Skeletal muscle cell (primary cell): ENCODE measurements at places on chromosomes 13 and 19.

- no peak for DNase-seq
Measured at GRCh38 chr13:23518231-23518630, 52.0 kb upstream of the TNFRSF19 start.

DNA sequence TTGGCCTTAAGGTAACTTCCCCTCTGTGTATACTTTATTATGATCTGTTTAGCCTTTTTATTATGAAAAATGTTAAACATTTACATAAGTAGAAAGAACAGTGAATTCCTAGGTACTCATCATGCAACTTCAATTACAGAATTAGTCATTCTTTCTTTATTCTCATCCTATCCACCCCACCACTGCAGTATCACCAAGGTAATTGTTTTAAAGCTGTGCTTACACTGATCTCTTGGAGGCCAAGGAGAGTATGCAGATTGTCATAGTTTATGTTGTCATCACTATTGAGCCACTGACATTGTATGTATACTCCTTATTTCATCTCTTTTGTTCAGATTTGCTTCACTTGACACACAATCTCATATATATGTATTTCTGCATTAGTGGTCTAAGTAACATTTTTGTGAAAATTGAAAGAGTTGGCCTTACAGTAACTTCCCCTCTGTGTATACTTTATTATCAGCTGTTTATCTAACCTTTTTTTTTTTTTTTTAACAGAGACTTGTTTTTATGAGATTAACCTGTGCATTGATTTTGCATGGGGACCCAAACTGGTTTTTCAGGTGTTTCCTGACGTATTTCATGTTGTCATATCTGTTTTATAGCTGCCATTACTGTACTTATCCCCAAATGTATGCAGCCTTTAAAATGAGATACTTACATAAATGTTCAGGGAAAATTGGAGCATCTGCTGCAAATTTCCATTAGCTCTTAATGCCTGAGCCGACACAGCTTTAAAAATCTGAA lies 4.5 kb downstream of the ZNF507 start:
- DNase-seq = no peak

DNA sequence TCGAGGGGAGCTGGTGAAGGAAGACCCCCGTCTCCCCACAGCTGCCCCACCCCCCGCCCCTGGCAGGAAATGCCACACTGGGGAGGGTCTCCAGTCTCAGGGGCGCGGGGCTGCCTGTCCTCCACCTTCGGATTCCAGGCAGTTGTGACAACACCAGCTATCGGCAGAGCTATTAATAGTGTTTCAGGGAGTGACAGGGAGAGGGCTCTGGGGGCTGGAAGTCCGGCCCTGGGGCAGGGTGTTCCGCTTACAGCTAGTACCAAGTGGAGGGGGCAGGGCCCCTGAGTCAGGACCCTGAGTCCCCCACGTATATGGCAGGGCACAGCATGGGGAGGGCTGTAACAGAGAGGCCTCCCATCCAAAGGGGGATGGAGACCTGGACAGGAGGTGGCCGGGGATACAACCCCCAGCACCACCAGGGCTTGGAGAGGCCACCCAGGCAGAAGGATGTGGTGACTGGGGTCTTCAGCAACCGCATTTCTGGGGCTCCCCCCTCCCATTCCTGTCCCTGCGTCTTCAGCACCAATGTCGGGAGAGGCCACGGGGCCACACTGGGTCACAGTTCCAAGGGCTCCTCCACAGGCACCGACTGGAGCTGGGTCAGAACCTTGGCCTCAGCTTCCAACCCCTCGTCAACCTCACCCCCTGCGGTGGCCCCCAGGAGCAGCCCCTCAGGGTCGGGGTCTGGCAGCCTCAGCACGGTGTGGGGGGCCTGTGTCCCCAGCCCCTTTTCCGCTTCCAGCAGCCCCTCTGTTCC lies 3.9 kb downstream of the SIX5 start:
- no peak for DNase-seq

- no peak for DNase-seq
Measured at GRCh38 chr19:39582891-39583625, 19.3 kb upstream of the LGALS13 start.

DNA sequence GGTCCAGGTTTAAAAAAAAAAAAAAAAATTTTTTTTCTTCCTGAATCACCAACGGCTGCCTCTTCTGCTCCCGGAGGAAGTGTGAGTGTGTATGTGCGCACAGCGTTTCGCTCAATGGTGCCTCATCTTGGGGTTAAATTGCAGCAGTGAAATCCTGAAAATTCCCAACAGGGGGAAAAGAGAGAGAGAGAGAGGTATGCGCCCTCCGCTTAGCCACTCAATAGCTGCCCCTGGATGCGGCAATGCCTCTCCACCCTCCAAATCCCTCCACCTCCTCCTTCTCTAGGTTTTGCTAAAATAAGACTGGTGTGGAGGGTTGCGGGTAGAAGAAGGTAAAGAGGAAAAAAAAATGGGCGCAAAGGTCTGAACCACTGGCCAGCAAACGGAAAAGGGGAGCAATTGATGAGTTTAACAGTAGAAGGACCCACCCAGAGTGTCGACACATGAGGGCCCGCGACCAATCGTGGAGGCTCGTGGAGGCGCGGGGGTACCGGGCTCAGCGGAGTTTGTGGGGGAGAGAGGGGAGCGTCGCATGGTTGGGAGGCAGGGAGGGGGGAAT lies 853 bp upstream of the CACNA1A start:
- DNase-seq = peak; percentile 10

GRCh38 chr19:51317376-51317775 lies 5.9 kb downstream of the IGLON5 start:
- DNase-seq = no peak

- no peak for DNase-seq
Measured at GRCh38 chr13:106796280-106797047, 228.5 kb upstream of the ARGLU1 start.

DNA sequence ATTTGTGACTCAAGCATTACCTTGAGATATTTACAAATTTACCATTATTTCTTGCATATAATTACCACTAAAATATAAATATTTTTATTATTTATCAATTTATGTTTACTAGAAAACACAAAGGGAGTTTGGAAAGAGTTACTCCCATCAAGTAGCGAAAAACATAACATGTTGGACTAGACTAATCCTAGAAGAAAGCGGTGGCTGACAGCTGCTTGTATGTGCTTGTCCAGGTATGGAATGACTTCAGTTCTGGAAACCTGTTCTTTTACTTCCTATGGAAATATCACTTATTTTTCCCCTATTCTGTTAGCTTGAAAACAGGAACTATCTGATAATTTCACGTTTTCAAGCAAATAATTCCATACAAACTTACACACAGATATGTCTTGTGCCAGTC lies 28.5 kb downstream of the SLITRK1 start:
- DNase-seq = no peak

GRCh38 chr19:39842693-39843435 lies 3.3 kb downstream of the FBL start:
- no peak for DNase-seq

GRCh38 chr19:48284896-48285295 lies 15.0 kb downstream of the ZNF114 start:
- no peak for DNase-seq

GRCh38 chr13:37534676-37535075 lies 63.9 kb downstream of the POSTN start:
- DNase-seq = no peak

DNA sequence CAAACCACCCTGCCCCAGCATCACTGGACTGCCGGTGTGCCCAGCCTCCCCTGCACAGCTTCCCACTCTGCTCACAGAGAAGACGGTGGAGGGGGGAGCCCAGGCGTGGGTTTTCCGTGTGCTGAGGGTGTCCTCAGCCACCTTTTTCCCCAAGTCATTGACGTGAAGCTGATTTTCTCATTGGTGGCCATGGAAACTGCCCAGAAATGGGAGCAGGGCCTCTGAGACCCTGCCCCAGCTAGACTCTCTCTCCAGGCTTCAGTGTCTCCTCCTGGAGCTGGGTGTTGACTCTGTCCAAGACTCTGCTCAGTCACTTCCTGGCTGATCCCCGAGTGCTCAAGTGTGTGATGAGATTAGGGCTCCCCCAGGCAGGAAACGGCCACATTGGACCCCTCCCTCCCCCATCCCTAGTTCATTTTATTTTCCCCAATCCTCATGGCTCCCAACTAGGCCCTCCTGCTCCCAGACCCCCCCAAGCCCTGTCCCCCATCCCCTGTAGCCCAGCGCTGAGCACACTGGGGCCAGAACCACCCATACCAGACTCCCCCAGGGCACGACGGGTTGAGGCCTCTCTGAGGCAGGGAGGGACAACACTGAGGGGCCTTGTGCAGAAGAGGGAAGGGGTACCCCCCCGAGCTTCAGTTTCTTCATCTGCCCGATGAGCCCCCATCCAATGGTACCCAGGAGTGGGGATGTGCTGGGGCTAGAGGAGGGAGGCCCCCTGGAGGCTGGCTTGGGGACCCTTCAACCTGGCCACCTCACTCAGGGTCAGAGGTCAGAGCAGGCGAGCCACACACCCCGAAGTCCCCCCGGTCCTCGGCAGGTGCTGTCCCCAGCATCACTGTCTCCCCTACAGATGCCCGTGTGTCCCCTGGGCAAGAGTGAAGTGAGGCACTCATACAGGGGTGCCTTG lies 1.2 kb upstream of the F2RL3 start:
- no peak for DNase-seq

DNA sequence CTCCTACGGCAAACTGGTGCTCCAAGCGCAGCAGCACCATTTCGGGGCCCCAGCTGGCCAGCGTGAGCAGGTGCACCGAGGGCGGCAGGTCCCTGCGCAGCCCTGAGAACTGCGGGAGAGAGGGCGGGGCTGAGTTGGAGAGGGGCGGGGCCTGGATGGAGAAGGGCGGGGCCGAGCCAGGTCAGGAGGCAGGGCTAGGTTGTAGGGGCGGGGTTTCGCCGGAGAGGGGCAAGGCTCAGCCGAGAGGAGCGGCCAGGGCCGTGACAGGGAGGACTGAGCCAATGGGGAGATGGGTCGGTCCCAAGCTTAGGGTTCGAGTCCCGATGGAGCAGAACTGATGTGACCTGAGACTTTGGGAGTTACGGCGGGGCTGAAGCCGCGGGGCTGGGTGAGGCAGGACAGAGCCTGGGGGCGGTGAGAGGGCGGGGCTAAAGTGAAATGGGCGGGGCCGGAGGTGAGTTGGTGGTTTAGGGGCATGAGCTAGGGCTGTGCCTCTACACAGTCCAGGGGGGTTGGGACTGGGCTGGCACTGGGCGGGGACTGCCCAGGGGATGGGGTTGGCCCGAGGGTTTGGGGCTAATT lies 19.0 kb downstream of the MAN2B1 start:
- DNase-seq = no peak
